HFFc6 (cell line): ENCODE measurements at places on chromosomes 11 and 22. TPM values are rescaled to one million over a fixed set of nuclear protein-coding genes. Genes with fewer than 3 reads are reported as not detected.

MRGPRX3 gene
- not detected in 3 replicates for total RNA-seq

HBD gene
- not detected in 3 replicates for total RNA-seq

BSX gene
- not detected in 2 replicates for total RNA-seq

NTM gene
- 15.8 to 21.3 TPM (median 20.6 TPM) in 3 replicates for total RNA-seq

SLC22A25 gene
- total RNA-seq = not detected in 3 replicates

P2RY2 gene
- total RNA-seq = 0.20 TPM in 1 of 2 replicates, not detected in the other

- peaks cover 7% of the 10 kb centered on the region for H3K27me3 ChIP-seq
- no peak for DNase-seq
- H3K27ac ChIP-seq = no peak overlapping the region
- H3K4me1 ChIP-seq = no peaks in the 10 kb centered on the region
- no peaks in the 10 kb centered on the region for H3K36me3 ChIP-seq
Measured at GRCh38 chr22:50019316-50019715, 6.8 kb upstream of the IL17REL start.

DNA sequence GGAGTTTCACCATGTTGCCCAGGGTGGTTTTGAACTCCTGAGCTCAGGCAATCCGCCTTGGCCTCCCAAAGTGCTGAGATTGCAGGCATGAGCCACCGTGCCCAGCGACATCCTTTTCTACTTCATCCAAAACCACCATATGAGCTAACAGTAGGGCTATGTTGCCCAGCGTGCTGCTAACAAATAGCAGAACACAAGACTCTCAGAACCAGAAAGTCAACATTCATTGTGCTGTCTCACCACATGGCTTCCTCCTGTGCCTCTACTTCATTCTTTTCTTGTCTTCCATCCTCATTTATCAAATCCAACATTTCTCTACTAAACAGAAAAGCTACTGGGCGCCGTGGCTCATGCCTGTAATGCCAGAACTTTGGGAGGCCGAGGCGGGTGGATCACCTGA, 12.0 kb upstream of the DENND5A start:
- no peak overlapping the region for H3K4me3 ChIP-seq
- no peak overlapping the region for H3K27ac ChIP-seq
- H3K36me3 ChIP-seq = no peaks in the 10 kb centered on the region; the same call in 1 of the 2 replicates
- peaks cover 4% of the 10 kb centered on the region; the same call in 1 of the 2 replicates for H3K27me3 ChIP-seq
- DNase-seq = no peak

DNA sequence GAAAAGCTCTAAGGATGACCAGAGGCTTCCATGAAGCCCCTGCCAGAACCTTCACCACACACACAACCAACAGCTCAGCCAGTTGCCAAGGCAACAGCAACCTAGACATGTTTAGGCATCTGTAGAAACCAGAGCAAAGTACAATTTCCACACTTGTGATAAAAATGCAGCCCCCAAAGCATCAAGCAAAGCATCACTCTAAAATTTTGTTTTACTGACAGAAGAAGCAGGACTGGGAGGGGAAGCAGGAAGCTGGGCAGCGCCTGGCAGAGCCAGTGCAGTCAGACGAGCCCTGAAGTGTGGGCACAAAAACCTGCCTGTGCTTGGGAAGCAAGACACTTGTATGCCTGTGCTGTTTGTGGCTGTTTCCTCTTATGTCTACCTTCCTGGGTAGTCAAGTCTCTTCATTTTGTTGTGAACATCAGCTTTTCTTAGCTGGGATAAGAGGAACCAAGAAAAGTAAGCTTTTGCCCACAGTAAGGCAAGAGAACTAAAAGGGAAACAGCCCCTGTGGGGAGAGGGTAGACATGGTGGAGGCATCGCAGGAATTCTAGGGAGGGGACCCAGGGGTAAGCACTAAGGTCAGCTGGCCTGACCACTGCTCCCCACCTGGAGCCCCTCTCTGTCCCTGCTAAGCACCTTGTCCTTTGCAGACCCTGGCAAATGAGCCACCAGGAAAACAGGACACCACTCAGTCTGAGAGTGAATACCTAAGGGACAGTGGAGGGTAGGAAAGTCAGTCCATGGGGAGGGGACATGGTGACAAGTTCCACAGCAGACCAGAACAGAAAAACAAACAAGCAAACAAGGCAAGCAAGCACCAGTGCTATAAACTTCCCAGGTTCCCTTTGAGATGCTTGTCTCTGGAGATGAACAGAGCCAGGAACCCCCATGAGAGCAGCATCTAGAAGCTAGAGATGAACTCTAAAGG, 13.4 kb downstream of the PACSIN2 start:
- H3K4me3 ChIP-seq = peak overlapping the region; percentile 89
- H3K4me1 ChIP-seq = peaks cover 99% of the 10 kb centered on the region

GRCh38 chr11:62267576-62267975, 2.4 kb upstream of the SCGB2A2 start:
- no peaks in the 10 kb centered on the region for H3K36me3 ChIP-seq
- peaks cover 19% of the 10 kb centered on the region for H3K4me1 ChIP-seq
- no peak for DNase-seq
- H3K27me3 ChIP-seq = peaks cover 17% of the 10 kb centered on the region
- no peak overlapping the region for H3K27ac ChIP-seq

DNA sequence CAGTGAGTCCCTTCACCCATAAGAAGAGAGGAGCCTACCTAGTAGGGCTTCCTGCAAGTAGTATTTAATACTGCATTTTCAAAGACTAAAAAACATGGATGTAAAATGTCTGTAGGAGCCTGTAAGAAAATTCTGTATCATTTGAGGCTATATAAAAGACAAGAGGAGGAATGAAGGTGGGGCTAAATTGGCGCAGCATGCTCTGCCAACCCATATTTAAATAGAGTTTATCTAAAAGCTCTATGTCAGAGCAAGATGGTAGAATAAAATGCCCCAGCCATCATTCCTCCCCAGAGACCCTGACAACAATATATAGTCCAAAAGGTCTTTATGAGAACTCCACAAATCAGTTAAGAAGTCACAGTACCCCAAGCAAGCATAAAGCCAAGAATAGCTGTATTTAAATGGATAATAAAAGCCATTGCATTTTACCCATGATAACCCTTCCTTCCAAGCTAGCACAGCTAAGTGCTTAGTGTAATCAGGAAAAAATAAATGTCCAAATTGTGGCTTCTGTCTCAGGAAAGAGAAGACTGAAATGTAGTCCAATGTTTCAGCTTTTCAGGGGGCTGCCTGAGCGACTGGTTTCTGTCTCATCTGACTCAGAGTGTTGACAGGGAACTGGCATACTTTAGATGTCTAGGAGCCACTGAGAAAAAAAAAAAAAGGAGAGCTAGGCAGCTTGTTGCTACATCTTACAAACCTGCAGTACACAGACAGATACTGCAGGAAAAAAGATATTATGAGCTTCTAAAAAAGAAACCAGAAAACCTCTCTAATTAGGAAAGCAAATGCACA, 258.6 kb downstream of the METTL15 start:
- no peak overlapping the region for H3K27ac ChIP-seq
- H3K4me1 ChIP-seq = peaks cover 8% of the 10 kb centered on the region; the same call in 1 of the 2 replicates
- no peak for DNase-seq
- H3K27me3 ChIP-seq = no peaks in the 10 kb centered on the region

DNA sequence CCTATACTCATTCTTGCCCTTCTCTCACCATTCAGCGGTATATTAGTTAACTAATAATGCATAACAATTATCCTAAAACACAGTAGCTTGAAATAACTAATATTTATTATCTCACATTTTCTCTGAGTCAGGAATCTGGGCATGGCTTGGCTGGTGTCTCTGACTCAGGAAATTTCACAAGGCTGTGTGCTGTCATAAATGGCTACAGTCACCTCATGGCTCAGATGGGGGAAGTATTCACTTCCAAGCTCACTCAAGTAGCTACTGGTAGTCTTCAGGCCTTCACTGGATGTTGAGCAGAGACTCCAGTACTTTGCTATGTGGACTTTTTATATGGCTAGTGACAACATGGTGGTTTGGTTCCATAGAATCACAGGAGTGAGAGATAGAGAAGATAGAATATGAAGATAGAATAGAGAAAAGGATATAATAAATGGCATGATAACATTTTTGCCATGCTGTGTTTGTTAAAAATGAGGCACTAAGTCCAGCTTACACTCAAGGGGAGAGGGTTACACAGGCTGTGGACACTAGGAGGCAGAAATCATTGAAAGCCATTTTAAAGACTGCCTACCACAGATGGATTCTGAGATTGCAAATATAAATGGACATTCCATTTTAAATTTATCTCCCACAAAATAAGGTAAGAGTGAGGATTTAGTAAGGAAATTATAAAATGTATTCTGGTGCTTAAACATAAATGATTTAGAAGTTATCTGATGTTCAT, 997.8 kb upstream of the CHORDC1 start:
- H3K36me3 ChIP-seq = no peaks in the 10 kb centered on the region
- H3K4me3 ChIP-seq = no peak overlapping the region
- H3K27me3 ChIP-seq = no peaks in the 10 kb centered on the region; the same call in 1 of the 2 replicates
- no peaks in the 10 kb centered on the region for H3K4me1 ChIP-seq

- no peak overlapping the region for H3K27ac ChIP-seq
- no peak overlapping the region for H3K4me3 ChIP-seq
- DNase-seq = no peak
Measured at GRCh38 chr22:49973018-49973961, 12.7 kb downstream of the PIM3 start.

DNA sequence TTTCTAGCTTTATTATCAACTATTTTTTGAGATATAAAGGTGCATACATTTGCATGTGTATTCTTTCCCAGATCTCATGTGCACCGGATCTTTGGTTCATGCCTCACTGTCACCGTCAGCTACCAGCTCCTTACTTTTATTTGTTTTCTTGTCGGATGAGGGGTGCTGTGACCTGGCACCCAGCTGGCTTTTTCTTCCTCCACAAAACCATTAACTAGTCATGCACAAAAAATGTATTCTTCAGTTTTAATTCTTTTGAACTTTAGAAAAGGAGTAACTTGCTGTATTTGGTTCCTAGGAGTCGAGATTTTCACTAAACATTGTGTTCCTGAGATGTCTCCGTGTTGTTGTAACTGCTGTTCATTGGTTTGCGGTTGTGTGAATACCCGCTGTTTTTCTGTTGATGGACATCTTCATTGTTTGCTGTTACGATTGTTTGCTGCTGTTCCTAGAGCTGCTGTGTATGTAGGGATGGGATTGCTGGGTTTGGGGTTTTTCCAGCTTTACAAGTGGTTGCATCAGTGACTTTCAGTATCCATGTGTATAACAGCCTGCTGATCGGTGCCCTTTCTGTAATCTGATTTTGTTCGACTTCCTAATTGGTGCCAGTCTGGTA, 39.4 kb downstream of the MOV10L1 start:
- no peak overlapping the region for H3K4me3 ChIP-seq
- H3K36me3 ChIP-seq = peaks cover 10% of the 10 kb centered on the region
- H3K4me1 ChIP-seq = peaks cover 11% of the 10 kb centered on the region
- H3K27me3 ChIP-seq = peaks cover 8% of the 10 kb centered on the region; the same call in 1 of the 2 replicates

DNA sequence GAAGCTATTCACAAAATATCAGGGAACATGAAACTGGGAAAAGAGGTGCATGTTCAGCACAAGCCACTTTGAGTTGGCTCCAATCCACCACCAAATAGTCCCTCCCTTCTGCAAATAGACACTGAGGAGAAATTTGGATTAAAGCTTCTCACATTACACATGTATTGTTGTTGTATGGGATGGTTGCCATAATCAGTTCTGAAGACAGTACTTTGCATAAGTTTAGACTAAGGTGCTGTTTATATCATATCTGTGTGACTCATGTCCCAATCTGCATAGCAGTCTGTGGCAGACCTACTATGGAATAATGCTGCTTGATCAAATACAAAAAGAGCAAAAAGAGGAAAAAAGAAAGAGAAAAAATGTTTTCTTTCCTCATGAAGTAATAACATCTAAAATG, 376.7 kb upstream of the DDI1 start:
- H3K36me3 ChIP-seq = no peaks in the 10 kb centered on the region
- DNase-seq = no peak
- H3K27ac ChIP-seq = no peak overlapping the region
- no peak overlapping the region for H3K4me3 ChIP-seq
- H3K4me1 ChIP-seq = peaks cover 30% of the 10 kb centered on the region

- H3K27ac ChIP-seq = no peak overlapping the region
- no peaks in the 10 kb centered on the region; the same call in none of the 2 replicates for H3K27me3 ChIP-seq
- 0 out of 2 replicates have a peak, but pooled peaks cover 10% of the 10 kb centered on the region for H3K36me3 ChIP-seq
- no peak for DNase-seq
- H3K4me1 ChIP-seq = no peaks in the 10 kb centered on the region
Measured at GRCh38 chr11:115885535-115886421, 381.6 kb upstream of the CADM1 start.

GRCh38 chr22:50298937-50299784, 8.3 kb downstream of the PLXNB2 start:
- 0 out of 2 replicates have a peak, but pooled peaks cover 5% of the 10 kb centered on the region for H3K36me3 ChIP-seq
- no peak overlapping the region for H3K4me3 ChIP-seq
- peaks cover 3% of the 10 kb centered on the region for H3K27me3 ChIP-seq
- H3K4me1 ChIP-seq = peaks cover 54% of the 10 kb centered on the region
- peak overlapping the region; percentile 63 for H3K27ac ChIP-seq
- no peak for DNase-seq

DNA sequence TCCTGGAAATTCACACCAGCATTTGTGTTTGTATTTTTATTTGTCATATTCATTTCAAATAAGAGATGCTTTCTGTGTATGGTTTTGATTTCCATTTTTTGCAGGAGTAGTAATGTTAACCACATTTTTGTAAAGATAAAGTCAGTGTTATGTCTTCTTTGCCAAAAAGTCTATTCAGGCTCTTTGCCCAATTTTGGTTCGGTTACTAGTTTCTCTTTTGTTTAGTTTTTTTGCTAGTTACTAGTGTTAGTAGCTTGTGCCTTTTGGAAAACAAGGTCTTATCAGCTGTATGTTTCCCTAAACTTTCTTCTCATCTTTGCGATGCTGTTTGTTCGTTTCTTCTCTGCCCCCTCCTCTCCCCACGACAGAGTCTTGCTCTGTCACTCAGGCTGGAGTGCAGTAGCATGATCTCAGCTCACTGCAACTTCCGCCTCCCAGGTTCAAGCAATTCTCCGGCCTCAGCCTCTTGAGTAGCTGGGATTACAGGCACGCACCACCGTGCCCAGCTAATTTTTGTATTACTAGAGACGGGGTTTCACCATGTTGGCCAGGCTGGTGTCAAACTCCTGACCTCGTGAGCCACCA, 112.3 kb upstream of the GRK3 start:
- peaks cover 35% of the 10 kb centered on the region for H3K4me1 ChIP-seq
- H3K27me3 ChIP-seq = no peaks in the 10 kb centered on the region; the same call in 1 of the 2 replicates
- H3K4me3 ChIP-seq = peak overlapping the region; percentile 78
- no peak for DNase-seq
- H3K27ac ChIP-seq = peak overlapping the region; percentile 70
- H3K36me3 ChIP-seq = peaks cover 16% of the 10 kb centered on the region

GRCh38 chr11:1854132-1854948, 1.5 kb downstream of the LSP1 start:
- no peaks in the 10 kb centered on the region for H3K4me1 ChIP-seq
- no peak overlapping the region for H3K27ac ChIP-seq
- H3K27me3 ChIP-seq = peaks cover 20% of the 10 kb centered on the region
- no peaks in the 10 kb centered on the region for H3K36me3 ChIP-seq
- no peak overlapping the region for H3K4me3 ChIP-seq

GRCh38 chr22:38292694-38293093, 19.9 kb upstream of the TMEM184B start:
- no peak for DNase-seq
- H3K4me1 ChIP-seq = no peaks in the 10 kb centered on the region
- H3K27ac ChIP-seq = no peak overlapping the region; the same call in 1 of the 2 replicates
- peaks cover 8% of the 10 kb centered on the region for H3K27me3 ChIP-seq

- H3K36me3 ChIP-seq = no peaks in the 10 kb centered on the region
- peaks cover 11% of the 10 kb centered on the region for H3K4me1 ChIP-seq
- DNase-seq = no peak
- no peak overlapping the region for H3K27ac ChIP-seq
Measured at GRCh38 chr11:118872403-118872821, 11.3 kb upstream of the CXCR5 start.

- H3K4me1 ChIP-seq = peaks cover 14% of the 10 kb centered on the region
- H3K27me3 ChIP-seq = peaks cover 1% of the 10 kb centered on the region
- peaks cover 12% of the 10 kb centered on the region; the same call in 1 of the 2 replicates for H3K36me3 ChIP-seq
- no peak for DNase-seq
- H3K27ac ChIP-seq = no peak overlapping the region
Measured at GRCh38 chr22:20751185-20751851, 22.6 kb upstream of the SERPIND1 start.

GRCh38 chr11:34996958-34997357, 80.5 kb downstream of the PDHX start:
- H3K4me3 ChIP-seq = no peak overlapping the region
- no peaks in the 10 kb centered on the region for H3K27me3 ChIP-seq
- peaks cover 38% of the 10 kb centered on the region for H3K4me1 ChIP-seq
- DNase-seq = no peak
- peaks cover 11% of the 10 kb centered on the region for H3K36me3 ChIP-seq
